ENCODE measurements at places on chromosomes 1 and 21.

GRCh38 chr1:160357286-160358002, 9.4 kb upstream of the NHLH1 start:
- DNase-seq = no peak

GRCh38 chr1:195804547-195804946, 803.7 kb downstream of the KCNT2 start:
- DNase-seq = no peak

GRCh38 chr1:200258447-200259375, 151.1 kb downstream of the ZNF281 start:
- DNase-seq = no peak

GRCh38 chr1:210882414-210883221, 251.3 kb downstream of the KCNH1 start:
- no peak for DNase-seq

DNA sequence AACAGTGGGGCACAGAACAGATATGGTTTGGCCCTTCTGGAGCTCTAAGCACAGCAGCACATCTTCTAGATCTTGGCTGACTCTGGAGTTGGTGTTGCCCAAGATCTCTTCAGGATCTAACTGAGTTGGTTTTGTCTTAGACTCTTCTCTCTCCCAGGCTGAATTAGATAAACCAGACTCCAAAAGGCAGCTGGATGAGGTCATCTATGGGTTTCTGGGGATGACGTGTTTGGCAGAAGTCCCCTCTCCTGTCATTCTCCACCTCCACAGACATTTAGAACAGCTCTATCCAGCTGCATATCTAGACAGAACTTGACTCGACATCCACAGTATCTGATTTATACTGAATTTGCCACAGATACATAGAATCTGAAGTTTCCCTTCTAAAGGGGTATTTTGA, 75.3 kb downstream of the ST6GALNAC5 start:
- DNase-seq = no peak

- no peak for DNase-seq
Measured at GRCh38 chr1:233151861-233152260, 143.7 kb downstream of the PCNX2 start.

GRCh38 chr21:19197950-19198349, 794.4 kb upstream of the TMPRSS15 start:
- DNase-seq = no peak

DNA sequence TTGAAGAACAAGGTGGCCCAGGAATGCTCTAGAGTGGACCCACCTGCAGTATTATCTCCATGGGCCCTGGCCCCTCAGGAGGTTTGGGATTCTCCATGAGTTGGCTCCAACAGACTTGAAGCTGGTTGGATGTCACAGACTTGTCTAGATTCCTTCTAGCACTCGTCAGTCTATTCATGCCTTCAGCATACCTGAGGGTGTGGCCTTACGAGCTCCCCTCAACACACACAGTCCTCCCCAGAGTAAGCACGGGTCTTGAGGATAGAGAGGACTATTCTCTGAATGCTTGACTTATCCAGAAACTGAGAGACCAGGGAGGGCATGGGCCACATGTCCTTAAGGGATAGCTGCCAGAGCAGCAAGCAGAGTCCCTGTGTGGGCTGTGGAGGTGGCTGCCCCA, 45.9 kb upstream of the COL6A1 start:
- no peak for DNase-seq

GRCh38 chr1:178311164-178311563, 185.6 kb downstream of the CLEC20A start:
- no peak for DNase-seq

DNA sequence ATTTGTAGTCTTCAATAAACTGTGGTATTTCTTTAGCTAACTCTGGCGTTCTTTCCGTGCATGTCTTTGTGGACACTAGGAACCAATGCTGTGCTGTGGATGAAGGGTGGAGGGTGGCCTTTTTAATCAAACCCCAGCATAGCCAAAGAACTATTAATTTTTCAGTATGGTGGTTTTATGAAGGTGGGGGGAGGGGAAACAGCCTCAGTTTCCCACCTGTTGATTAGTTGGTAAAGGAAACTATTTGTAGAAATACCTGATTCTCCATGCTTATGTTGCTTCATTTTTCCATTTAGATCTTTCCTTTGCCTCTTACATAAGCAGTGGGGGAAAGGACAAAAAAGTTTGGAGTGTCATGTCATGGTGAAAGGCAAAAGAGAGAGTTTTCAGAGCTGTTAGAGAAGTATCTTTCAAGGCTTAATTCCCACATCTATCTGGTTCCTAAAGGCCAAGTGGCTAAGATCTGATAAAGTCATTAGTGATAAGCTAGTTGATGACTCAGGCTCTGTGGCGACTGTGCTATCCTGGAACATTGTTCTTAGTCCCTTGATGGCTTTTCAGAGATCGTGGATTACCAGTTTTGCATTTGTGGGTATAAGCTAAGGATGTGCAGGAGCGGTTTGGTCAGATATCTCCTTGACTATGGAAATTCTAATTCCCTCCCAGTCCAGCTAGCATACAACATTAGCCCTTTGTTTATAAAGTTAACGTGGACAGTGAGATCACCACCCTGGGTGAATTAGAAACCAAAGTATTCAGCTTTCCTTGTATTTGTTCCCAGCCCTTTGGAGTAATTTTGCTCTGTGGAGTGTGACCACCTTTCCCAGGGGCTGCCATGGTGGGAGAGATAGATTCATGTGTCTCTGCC, 8.7 kb upstream of the HAX1 start:
- DNase-seq = no peak

GRCh38 chr1:201169203-201169602, 14.9 kb upstream of the TMEM9 start:
- no peak for DNase-seq

DNA sequence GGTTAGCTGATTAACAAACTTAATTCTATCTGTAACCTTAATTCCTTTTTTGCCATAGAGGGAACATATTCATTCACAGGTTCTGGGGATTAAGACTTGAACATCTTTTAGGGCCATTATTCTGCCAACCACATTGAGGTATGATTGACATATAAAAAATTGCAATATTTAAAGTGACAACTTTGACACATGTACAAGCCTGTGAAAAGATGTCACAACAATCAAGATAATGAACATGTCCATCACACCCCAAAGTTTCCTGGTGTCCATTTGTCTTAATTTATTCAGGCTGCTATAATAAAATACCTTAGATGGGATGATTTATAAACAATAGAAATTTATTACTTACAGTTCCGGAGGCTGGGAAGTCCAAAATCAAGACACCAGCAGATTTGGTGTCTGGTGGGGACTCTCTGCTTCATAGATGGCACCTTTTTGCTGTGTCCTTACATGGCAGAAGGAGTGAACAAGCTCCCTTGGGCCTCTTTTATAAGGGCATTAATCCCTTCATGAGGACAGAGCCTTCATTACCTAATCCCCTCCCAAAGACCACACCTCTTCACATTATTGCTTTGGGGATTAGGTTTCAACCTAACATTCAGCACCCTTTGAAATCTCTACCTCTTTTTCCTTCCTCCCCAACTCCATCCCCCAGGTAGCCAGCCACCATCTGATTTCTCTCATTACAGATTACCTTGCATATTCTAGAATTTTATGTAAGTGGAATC, 33.0 kb upstream of the TP53BP2 start:
- no peak for DNase-seq

DNA sequence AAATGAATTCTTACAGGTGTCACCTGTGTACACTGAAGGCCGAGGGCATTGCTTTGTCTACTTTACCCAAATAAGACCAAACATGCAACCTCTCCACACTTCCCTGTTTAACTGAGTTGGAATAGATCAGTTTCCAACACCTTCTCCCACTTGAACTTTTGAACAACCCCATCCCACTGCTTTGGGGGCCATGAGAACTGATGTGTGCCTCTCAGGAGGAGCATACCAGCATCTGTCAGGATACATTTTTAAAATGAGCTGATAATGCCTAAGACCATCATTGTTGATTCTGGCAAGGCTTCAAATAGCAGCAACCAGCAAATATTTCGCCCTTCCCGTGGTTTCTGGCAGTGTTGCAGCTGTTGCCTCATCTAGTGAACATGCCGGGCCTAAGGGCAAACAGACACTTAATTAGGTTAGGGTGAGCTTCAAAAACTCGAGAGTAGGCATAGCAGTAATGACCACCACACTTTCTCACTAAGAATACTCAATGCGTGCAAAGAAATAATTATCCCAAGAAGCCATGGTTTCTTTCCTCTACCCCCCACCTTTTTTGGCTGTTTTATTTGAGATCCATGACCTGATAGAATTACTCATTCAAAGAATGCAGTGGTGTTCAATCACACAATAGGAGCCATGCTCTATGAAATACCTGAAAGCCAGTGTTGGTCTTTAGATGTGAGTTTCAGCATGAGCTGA, 63.7 kb downstream of the MAP10 start:
- no peak for DNase-seq

- no peak for DNase-seq
Measured at GRCh38 chr1:96515925-96516324, 205.7 kb upstream of the PTBP2 start.

DNA sequence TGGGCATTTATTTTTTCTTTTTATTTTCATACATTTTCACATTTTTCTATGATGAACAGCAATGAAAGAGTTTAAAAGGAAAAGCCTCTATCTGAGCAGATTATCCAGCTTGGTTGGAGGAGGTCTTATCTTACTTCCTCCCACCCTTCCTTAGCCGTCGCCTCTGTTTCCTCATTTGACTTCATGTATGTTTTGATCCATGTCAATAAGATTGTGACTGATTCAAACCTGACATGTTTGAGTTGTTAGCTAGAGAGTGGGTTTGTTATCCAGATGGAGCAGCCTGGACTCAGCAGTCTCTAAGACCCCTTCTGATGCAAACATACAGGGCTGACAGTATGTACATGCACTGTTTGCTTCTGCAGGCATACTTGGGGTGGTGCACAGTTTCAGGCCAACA, 31.2 kb downstream of the MACO1 start:
- DNase-seq = no peak

DNA sequence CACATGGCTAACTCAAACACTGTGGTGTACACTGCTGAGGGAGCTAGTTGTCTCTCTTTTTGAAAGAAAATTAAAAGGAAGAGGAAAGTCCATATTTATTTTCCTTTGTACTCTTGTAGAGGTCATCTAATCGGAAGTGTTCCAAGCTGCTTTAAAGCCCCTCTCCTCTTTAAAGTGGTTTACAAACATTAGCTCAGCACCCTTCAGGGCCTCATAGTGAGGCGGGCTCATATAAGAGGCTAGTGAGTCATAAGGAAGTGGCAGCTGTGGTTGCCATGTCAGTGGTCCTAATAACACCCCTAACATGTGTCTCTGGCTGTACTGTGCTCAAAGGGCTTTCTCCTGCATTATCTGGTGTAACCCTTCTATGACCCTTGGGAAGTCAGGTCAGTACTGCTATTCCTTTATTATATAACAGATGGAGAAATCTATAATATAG, 104.4 kb upstream of the SERBP1 start:
- no peak for DNase-seq

GRCh38 chr1:24609949-24610517, 33.1 kb upstream of the SRRM1 start:
- DNase-seq = no peak

DNA sequence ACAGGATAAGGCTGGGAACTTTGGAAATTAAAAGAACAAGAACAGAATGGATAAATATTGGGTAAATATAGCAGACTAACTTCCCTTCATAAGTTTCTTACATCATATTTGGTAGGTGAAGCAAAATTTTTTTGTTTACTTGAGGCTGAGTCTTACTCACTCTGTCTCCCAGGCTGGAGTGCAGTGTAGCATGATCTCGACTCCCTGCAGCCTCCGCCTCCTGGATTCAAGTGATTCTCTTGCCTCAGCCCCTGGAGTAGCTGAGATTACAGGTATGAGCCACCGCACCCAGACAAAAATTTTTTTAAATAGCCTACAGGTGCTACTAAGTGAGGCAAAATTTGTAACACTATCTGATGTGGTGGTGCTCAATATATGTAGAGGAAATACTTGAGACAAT, 50.7 kb downstream of the TM2D1 start:
- no peak for DNase-seq

- DNase-seq = no peak
Measured at GRCh38 chr1:190019717-190020116, 457.9 kb downstream of the BRINP3 start.

DNA sequence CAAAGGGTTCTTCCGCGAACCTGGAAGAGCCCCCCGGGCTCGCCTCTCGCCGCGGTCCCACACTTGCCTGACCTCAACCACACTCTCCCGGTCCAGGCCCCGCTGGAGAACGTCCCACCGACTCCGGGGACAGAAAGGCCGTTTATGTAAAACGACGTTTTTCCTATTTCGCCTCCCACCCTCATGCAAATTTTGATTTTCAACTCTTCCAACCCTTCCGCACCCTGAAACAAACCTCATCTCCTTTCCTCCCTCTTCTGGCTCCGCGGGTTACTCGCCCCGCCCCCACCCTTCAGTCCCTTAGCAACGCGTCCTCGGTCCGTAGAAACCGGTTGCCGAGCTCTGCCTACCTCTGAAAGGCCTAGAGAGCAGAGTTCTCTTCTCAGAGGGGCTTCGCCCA, at the start of gene C1orf141:
Gene C1orf141 (minus strand): TSS at position 276 of the 400 bp plus-strand sequence. CDS start 7,730 bp downstream, outside the sequence.
- DNase-seq = no peak

DNA sequence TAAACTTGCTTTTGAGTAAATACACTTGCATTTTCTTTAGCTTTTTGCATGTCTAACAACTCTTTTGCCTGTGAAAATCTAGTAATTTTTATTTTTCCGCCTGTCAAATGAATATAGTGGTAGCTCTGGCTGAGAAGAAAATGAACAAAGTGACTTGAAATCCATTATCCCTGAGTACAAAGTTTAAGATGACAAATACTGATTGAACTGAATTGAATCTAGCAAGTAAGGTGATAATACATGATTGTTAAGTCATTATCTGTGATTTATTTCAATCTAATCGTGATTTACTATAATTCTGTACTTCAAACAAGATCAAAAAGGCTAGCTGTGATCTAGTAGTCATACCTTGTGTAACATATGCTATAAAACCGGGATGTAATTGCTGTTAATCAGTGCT, 42.8 kb downstream of the CHRM3 start:
- no peak for DNase-seq

GRCh38 chr1:242455052-242455361, 69.5 kb downstream of the PLD5 start:
- no peak for DNase-seq

DNA sequence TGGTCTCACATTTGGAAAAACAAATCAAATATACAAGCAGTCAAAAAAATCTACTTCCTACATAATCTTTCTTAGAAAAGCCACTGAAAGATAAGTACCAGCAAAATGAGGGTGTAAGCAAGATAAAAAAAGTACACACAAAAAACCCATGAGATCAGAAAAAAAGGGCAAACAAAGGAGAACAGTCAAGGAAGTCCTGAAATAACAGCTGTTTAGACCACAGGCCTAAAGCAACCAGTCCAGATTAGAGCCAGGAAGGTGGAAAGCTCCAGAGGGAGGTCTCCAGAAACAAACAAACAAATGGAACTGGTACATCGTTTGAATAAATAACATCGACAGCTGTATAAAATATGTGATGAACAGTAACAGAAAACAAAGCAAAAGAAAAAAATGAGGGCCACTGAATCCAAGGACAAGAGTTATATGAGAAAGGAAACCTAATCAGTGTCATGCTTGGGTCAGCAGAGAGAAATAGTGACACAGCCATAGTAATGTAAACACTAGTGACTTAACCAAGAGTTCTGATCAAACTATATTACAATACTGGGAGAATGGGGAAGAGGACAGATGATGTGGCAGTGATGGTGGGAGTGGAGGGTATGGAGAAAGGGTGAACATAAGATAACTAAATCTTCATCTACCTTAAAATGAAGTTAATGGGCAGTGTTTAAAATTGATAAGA, 67.5 kb downstream of the NVL start:
- no peak for DNase-seq

Measured in cortex of kidney (tissue), 1 donor.